COR-L47 (cell line): ENCODE measurements at places on chromosomes 13 and 19.
A peak's percentile ranks its signal among the peaks of the same experiment; 100 is the strongest.

DNA sequence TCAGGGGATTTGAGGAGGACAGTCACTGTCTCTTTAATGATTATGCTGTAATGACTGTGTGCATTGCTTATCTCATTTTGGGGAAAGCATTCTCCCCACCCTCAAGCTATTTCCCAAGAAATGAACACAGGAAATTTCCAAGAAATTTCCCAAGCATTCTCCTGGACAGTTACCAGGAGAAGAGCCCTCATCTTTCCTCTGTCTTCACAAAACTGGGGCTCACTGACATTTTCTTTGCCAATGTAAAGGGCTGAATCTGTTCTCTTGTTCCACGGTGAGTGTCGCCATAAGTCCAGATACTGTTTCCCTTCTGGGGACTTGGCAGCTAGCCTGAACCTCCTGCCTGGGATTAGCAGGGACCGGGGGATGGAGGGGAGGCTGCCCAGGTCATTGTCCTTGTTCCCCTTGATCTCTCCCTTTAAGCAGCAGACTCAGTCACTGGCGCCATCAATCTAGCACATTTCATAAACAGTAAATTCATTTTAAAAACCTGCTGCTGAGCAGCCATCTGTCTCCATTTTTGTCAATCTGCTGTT is 172.8 kb downstream of the DNAJC15 start:
- DNase-seq = peak; percentile 13

DNA sequence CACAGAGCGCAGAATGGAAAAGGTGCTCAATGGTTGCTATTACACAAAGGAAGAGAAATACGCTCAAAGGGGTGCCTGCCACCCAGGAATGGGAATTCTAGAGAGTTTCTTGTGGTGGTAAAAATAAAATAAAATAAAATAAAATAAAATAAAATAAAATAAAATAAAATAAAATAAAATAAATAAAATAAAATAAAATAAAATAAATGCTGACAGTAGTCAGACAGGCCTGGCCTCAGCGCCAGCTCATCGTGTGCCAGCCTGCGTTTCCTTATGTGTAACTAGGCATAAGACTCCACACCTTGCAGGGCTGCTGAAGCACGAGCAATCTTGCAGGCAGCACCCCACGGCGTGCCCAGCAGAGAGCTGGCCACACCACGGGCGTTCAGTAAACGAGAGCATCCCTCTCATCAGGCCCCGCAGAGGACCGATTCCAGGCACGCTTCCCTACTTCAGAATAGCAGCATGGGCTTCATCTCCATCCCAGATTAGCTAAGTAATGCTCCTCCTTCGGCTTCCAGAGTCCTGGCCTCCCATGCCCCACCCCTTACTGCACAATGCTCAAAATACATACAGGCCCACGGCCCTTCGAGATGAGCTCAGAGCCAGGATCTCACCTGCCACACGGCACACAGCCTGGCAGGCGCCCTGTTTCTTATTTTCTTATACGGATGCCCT is 5.6 kb downstream of the NAPA start:
- no peak for DNase-seq

GRCh38 chr19:47363758-47364531 is 14.8 kb downstream of the DHX34 start:
- no peak for DNase-seq

GRCh38 chr13:89763005-89763404 is 1584.5 kb upstream of the MIR17HG start:
- DNase-seq = no peak

DNA sequence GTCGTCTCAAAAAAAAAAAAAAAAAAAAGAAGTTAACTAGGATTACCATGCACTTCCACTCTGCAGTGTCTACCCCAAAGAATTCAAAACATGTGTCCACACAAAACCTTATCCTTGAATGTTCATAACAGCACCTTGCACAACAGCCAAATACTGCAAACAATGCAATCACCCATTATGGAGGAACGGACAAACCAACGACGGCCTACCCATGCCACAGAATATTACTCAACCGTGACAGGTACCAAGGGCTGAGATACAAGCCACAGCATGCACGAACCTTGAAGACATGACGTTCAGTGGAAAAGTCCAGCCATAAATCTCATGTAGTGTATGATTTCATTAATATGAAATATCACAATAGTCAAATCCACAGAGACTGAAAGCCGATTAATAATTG is 3.0 kb upstream of the SHISA7 start:
- no peak for DNase-seq

DNA sequence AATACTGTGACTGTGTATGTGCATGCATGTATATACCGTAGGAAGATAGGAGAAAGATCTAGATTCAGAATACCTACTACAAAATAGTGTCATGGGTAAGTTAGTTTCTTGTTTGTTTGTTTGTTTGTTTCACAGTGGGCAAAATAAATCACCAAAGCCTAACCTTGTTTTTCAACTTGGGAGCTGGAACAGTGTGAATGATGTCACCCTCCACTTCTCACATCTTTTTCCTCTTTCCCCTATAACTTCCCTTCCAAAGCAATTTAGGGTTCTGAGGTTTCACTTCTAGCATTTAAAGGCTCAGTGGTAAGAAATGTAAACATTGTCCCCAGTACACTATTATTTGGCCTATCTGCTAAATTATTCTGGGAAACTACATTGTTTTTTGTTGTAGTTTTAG is 5.4 kb downstream of the KCTD4 start:
- DNase-seq = no peak

- no peak for DNase-seq
These were observed 134.3 kb downstream of the STK24 start for GRCh38 chr13:98442391-98443230.

DNA sequence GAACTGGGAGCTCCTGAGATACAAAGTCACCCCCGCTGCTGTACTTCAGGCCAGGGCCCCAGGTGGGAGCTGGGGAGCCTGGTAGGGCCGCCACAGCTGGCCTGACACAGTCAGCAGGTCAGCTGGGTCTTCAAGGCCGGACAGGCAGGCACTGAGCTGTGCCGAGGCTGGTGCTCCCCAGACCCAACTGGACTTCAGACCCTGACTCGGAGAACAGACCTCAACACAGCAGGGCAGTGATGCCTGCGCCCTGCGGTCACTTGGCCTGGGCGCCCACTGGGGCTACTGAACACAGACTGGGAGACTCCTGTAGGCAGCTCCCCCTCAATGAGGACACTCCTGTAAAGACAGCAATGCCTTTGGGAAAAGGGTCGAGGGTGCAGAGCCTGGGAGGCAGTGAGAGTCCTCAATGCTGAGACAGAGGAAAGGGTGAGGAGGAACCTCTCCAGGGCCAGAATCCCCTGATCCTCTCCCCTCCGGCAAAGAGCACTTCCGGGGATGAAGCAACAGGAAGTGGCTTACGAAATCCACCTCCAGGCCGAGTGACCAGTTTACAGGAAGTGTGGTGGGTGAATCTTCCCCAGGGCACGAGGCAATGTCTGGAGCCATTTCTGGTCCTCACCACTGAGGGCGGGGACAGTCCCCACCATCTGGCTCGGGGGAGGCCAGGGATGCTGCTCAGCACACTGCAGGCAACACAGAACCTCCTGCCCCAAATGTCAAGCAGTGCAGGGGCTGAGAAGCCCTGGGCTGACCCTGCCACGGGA is 40.8 kb upstream of the ISYNA1 start:
- no peak for DNase-seq

DNA sequence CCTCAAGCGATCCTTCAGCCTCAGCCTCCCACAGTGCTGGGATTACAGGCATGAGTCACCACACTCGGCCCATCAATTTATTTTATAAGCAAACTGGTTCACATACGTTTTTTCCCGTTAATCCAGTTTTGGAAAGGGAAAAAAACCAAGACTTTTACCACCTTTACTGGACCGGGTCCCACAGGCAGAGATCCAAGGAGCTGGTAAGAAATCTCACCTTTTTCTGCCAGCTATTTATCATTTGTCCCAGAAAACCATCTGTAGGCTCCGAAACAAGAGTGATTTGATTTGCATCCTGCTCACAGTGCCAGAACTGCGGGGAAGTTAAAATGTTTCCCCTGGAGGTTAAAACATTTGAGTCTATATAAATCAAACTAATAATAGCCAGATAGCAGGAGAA is 6.3 kb upstream of the FUT2 start:
- no peak for DNase-seq

DNA sequence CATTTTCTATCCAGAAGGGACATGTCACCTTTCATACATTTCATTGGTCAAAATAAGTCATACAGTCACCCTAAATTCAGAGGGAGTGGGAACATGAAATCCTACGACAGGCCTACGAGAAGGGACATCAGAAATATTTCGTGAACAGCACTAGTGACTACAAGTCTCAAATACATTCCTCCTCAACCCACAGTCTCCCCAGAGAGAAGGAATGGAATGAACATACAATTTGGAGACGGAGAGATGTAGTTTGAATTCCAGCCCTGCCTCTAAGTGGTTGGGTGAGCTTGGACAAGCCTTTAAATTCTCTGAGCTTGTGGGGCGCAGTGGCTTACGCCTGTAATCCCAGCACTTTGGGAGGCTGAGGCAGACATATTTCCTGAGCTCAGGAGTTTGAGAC is 9.9 kb downstream of the SERTM1 start:
- DNase-seq = no peak

DNA sequence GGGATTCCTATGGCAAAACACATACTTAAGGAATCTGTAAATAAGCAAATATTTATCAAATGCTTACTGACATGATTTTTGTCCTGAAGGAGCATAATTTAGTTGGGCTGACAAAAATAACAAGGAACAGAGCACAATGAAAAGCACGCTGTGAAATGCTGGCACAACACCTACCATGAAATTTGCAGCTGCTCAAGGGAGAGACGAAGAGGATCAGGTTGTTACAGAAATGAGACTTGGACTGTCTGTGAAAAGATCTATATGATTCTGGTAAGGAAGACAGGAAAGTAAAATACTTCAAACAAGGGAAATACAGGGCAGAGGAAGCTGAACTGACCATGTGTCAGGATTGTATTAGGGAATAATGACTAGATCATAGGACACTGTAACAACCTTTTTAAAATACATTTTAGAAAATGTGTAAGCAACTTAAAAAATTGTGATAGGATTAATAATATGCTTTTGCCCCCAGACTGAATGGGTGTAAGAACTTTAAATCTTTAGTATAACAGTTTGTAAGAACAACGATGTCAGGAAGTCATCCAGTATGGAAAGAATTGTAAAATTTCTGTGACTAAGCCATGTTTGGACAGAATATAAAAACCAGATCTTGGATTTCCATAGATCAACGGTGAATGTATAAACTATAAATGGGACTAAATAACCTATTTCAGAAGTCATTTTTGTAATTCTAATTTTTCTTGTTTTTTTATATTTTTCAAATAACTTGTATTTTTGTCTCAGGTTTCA is 1556.0 kb downstream of the EFNB2 start:
- DNase-seq = no peak

DNA sequence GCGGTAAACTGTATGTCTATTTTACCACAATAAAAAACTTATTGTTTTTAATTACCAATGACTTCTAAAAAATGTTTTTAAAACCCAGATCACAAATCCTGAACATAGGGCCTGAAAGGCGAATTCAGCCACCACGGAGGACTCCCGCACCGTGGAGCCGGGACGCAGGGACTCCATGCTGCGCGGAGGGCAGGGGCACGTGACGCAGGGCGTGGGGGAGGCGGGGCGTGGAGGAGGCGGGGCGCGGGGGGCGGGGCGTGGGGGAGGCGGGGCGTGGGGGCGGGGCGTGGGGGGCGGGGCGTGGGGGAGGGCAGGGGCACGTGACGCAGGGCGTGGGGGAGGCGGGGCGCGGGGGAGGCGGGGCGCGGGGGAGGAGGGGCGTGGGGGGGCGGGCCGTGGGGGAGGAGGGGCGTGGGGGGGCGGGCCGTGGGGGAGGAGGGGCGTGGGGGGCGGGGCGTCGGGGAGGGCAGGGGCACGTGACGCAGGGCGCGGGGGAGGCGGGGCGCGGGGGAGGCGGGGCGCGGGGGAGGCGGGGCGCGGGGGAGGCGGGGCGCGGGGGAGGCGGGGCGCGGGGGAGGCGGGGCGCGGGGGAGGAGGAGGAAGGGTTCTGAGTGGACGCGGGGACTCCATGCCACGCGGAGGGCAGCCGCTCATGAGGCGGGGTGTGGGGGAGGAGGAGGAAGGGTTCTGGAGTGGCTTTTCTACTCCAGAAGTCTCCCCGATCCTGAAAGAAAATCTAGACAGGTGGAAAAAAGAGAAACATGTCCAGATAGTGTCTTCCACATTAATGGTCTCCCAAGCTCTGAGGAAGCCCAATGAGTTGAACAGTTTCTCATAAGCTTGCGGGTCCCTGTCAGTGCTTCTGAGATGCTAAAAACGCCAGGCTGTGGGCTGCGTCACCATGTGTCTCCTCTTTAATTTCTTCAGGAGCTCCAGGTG is 4.4 kb upstream of the PROZ start:
- peak; percentile 71 for DNase-seq

GRCh38 chr19:8146877-8147581 is 2.4 kb downstream of the FBN3 start:
- DNase-seq = no peak
